ENCODE measurements at places on chromosomes 12 and 14. TPM values are rescaled to one million over a fixed set of nuclear protein-coding genes. Genes with fewer than 3 reads are reported as not detected.

OLR1 gene
- not detected for total RNA-seq

DPY19L2 gene
- total RNA-seq = 0.64 TPM

FITM1 gene
- total RNA-seq = 0.67 TPM

LRRC10 gene
- not detected for total RNA-seq

SMCO2 gene
- total RNA-seq = 1.1 TPM

SCN8A gene
- total RNA-seq = 1.5 TPM

GALNT16 gene
- total RNA-seq = 0.05 TPM

TEX22 gene
- 2.7 TPM for total RNA-seq

Measured in natural killer cell treated with Interleukin-12 subunit alpha and Interleukin-12 subunit beta and Interleukin-15 and Interleukin-18, amount 100 ng/mL, for 72 hours (primary cell).